ENCODE measurements at places on chromosomes 1 and 21.

DNA sequence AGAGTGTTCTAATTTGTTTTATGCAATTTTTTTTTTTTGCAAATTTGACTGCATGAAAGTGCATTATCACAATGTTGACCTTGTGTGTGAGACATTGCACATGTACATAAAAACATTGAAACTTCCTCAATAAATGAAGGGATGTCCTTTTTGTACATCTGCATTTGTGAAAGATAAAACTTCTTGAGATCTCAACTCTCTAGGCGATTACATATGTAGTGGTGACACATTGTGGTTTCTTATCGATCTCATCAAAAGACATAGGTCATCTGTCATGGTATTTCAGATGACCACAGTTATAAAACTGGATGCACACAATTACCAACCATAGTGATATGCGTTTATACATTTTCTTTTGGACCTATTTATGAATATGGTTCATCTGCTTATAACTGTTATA, 35.6 kb upstream of the C21orf91 start:
- DNase-seq = no peak

DNA sequence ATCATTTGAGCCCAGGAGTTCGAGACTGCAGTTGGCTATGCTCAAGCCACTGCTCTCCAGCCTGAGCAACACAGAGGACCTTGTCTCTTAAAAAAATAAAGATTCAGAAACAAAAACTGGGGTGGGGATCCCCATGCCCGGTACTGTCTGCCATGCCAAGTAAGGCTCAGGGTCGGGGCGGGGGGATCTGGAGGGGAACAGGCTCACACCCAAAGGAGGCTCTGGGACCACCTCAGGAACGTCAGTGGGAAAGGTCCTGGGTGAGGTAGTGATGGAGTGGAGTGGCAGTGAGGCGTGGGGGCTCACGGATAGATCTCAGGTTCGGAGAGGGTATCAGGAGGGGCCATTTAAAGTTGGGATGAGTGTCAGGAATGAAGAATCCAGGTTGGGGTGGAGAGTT, 765 bp upstream of the S100A4 start:
- DNase-seq = no peak

DNA sequence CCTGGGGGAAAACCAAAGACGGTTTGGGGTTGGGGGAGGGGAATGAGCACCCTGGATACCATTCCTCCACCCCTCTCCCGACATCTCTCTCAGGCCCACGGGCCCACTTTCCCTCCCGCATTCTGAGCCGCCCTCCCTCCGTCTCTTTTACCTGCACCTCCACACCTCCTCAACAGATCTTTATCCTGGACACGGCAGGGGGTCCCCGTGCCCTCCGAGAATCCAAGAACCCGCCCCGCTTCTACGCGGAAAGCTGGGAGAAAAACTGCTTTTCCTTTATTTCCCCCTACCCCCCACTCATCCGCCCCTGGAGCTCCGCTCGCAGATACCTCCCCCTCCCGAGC, 108.8 kb downstream of the NAV1 start:
- no peak for DNase-seq

- DNase-seq = no peak
Measured at GRCh38 chr1:178954325-178954690, 71.4 kb upstream of the FAM20B start.

DNA sequence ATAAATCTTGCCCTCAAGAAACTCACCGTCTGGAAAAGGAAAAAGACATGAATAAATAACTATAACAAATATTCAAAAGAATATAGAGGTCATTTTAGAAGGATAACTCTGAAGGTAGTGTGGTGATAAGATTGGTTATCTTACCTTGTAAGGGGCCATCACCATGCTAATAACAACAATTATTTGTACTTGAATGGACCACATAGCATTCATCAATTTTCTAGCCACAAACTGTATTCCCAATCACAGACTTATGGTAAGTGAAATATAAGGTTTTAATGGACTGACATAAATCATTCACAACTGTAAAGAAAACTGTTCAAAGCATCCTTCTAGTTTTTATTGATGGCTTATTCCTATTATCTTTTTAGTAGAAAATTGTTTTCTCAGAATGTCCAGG, 57.8 kb downstream of the HMCN1 start:
- no peak for DNase-seq

DNA sequence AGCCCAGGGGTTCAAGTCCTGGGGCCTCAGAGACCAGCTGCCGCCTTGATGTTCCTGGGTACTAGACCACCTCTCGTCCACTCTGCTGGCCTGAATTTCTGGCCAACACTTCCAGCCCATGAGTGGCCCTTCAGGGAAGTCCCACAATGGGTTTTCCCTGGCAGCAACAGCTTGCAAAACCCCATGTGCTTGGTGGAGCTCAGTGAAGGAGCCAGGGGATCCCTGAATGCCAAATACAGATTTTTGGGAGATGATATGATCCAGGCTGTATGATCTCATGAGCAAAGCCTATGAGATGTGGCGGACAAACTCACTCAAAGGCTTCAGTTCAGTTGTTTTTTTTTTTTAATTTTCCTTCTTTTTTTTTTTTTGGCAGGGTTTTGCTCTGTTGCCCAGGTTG, 9.6 kb upstream of the RASSF5 start:
- no peak for DNase-seq

DNA sequence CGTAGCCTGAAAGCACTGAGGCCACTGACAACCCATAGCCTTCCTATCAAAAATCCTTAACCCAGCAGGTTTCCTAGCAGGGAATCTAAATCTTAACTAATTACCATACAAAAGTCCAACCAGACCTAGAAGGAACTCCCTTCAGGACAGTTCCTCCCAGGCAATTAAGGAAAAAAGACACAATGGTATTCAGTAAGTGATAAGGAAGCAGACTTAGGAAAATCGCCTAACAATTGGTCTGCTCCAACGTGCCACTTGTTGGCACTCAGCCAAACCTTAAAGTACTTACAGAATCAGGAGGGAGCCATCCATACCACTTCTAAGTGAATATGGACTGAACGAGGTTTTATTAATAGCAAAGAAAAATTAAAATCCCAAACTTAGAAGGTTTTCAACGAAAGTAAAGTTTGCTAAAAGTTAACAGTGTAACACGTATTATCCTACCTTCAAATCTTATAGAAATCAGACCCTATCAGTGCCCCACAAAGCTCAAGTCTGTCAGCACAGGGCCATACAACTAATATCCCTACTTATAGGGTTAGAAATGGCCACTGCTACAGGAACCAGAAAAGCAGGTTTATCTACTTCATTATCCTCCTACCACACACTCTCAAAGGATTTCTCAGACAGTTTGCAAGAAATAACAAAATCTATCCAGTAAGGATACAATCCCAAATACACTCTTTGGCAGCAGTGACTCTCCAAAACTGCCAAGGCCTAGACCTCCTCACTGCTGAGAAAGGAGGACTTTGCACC, 29.0 kb downstream of the SPATA6 start:
- no peak for DNase-seq

GRCh38 chr1:23964790-23965740, 5.4 kb downstream of the PNRC2 start:
- no peak for DNase-seq

- DNase-seq = no peak
Measured at GRCh38 chr1:200423235-200423634, 13.4 kb upstream of the ZNF281 start.

- peak; percentile 62 for DNase-seq
Measured at GRCh38 chr1:230827801-230828200, 40.5 kb downstream of the C1orf198 start.

GRCh38 chr1:87902830-87903229, 574.1 kb downstream of the LMO4 start:
- no peak for DNase-seq

- no peak for DNase-seq
Measured at GRCh38 chr1:242055749-242056320, 56.9 kb upstream of the MAP1LC3C start.

GRCh38 chr1:203478231-203478630, 2.6 kb downstream of the PRELP start:
- no peak for DNase-seq

- no peak for DNase-seq
Measured at GRCh38 chr21:38869196-38869595, 63.5 kb downstream of the ETS2 start.

GRCh38 chr1:30801771-30802198, 44.2 kb upstream of the LAPTM5 start:
- peak; percentile 89 for DNase-seq

DNA sequence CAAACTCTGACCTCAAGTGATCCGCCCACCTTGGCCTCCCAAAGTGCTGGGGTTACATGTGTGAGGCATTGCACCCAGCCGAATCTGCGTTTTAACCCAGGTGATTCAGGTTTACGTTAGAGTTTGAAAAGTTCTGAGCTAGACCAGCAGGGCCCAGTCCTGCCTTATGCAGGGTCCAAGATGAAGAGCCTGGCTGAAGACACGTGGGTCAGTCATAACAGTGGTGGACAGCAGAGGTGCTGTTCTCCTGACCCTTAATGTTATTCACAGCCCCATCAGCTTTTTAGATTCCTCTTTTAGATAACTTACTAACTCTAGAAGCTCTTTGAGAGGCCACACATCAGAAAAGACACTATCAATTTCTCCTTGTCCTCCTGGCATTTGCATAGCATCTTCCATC, 50.0 kb downstream of the GNG4 start:
- DNase-seq = no peak

DNA sequence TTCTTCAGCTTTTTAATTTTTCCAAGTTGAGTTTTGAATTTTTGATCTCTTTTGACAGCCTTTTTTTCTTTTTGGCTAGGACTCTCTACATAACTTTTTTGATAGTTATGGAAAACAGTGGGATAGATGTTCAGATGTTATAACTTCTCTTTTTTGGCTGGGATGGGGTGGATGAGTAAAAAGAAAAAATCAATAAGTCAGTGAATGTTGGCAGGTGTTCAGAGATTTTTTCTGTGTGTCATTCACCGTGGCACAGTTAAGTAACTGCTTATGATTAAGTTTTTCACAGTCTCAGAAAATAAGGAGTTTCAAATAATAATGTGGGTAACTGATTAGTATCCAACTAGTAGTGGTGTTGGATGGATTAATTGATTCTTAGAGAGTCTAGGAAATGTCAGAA, 24.0 kb downstream of the HS2ST1 start:
- DNase-seq = no peak

GRCh38 chr1:246158131-246158530, 348.9 kb downstream of the SMYD3 start:
- no peak for DNase-seq

DNA sequence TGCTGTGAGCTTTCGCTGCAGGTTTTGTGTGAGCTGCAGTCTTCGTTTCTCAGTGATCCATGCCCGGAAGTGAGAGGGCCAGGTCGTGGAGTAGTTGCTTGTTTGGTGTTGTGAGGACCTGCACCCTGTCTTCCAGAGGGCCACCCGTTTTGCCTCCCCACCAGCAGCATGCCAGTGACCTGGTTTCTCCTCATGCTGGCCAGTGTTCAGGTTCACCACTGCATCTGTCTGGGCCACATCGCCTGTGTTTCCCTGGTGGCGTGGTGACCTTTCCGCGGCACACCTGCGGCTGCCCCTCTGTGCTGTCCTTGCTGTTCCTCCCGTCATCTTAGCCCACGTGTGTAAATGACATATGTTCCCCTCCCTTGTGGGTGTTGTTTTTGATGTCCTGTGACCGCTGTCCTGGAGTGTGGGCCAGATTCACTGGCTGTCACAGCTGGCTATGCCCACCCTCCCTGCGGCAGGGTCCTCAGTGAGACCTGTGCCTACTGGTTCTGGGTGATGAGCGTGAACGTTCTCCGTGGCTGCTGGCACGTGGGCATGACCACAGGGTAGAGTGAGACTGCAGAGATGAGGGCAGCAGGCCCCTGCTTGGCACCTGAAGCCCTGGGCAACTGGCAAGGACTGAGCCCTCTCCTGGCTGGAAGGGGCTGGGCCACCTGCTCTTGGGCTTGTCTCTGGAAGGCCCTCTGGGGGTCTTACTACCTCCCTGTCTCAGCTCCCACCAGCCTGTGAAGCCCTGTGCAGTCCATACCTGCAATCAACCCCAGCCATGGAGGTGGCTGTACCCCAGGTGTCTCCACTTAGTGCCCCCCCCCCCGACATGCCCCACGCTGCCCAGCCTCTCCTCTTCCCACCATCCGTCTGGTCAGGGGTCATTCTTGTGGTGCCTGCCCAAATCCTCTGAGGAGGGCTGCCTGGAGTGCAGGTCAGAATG, 7.3 kb downstream of the IBA57 start:
- no peak for DNase-seq

- DNase-seq = no peak
Measured at GRCh38 chr1:85555867-85556573, 24.5 kb upstream of the CCN1 start.

DNA sequence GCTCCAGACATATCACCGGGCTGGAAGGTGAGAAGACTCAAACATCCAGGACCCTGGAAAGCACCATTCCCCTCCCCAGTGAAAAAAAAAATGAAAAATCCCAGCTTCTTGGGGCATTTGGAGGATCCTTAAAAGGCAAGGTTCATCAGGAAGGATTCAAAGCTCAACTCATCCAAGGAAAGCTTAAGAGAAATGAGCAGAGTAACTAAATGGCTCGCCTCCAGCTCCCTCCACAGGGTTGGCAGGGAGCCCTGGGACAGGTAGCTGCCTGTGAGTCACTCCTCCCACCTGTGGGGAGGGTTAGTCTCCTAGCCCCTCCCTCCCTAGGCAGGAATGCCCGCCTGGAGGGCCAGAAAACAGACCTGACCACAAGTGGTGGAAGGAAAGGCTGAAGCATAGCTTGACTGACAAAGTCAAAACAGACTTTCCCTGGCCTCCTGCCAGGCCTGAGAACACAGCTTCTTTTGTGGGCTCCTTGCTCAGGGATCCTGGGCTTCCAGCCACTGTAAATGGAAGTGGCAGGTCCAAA, 712 bp upstream of the LAMB3 start:
- no peak for DNase-seq

DNA sequence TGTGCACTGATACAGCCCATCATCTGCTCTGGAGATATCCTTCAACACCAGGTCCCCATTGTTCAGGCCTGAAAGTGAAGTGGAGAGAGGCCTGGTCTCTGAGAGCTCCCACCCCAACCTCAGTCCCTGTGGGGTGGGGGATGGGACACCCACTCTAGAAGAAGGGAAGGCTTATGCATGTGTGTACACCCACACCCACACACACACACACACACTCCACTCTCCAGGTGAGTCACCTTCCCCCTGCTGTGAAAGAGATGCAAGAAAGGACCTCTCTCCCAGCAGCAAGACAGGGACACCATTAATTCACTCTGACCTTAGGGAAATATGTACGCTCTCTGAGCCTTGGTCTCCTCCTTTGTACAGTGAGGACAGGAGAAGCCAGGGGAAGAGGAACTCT, 5.9 kb downstream of the VSIG8 start:
- DNase-seq = no peak

- DNase-seq = no peak
Measured at GRCh38 chr1:200243042-200243437, 166.8 kb downstream of the ZNF281 start.

- no peak for DNase-seq
Measured at GRCh38 chr1:179921981-179922872, 32.4 kb upstream of the CEP350 start.

GRCh38 chr1:204321665-204322064, 38.1 kb downstream of the PLEKHA6 start:
- DNase-seq = no peak

DNA sequence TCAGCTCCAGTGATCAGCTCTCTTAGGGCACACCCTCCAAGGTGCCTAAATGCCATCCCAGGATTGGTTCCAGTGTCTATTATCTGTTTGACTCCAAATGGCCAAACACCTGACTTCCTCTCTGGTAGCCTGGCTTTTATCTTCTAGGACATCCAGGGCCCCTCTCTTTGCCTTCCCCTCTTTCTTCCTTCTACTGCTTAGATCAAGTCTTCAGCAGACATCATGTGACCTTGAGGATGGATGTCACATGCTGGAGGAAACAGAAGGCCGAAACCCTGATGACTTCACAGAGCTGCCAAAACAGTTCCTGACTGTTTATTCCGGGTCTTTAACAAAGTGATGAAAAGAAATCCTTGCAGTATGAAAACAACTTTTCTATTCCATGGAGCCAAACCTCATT, 24.4 kb upstream of the WDR26 start:
- DNase-seq = no peak
